ENCODE measurements at places on chromosomes 7 and 10.

- no peak for DNase-seq
Measured at GRCh38 chr7:44707558-44708230, 41.0 kb upstream of the ZMIZ2 start.

GRCh38 chr7:65338346-65338745, 35.3 kb upstream of the ZNF92 start:
- no peak for DNase-seq

DNA sequence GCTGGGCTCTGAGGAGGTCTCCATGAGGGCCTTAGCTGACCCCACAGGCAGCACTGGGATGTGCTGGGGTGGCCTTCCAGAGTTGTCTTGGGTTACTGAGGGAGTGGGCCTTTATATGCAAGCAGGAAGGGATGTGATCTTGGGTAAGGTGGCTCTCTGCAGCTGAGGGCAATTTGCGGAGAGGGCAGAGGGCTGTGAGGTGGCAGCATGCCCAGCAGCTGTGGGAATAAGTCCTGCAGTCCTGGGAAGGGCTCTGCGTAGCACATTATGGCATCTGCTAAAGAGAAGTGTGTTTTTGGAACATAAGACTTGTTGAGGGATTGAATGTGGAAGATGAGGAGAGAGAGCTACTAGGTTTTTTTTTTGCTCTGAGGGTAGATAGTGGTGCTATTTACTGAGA, 99.6 kb upstream of the KMT2E start:
- DNase-seq: no peak

DNA sequence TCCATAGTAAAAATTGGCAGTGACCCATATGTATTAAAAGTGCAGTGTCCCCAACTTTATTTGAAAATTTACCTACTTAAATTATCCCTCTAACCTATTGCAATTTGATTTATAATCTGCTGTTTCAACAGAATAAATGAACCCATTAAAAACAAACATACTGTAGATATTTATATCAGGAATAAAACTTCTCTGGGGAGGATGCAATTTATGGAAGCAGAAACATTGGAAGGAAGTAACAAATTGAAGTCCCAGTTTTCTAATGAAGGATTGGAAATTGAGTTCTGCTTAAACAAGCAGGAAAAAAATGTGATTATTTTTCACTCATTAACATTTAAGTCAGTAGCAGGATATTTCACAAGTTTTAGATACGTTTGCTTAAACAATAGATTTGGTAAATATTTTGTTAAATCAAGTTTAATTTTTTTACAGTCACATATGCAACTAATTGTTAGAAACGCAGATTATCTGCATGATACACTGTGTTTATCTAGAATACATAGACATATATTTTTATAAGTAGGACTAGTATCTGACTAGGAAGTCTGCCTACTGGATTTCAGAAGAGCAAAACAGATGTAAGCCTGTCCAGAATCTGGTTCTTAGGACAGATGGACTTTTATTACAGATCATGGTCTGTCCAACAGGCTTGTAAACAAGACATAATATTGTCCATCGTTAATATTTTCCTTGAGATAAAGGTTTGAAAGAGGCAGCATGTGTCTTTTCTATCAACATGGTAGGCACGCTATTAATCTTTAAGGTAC, 5.3 kb downstream of the AGMO start:
- DNase-seq: no peak

DNA sequence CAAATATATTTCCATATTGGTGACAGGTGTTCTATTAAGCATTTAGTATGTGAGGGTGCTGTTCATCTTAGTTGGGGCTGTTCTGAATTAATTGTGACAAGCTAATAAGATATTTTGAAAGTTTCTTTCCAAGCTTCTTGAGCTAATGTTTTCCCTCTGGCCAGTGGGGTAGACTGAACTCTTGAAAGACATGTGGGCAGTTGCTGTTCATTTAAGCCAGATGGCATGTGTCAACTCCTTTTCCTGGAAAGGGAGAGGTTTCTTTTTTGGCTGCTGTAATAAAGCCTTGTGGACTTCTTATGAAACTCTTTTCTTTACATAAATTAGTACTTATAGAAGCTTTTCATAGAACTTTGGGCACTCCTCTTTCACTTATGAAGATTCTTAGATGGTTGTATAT, 21.7 kb downstream of the RAB18 start:
- no peak for DNase-seq

- no peak for DNase-seq
Measured at GRCh38 chr7:28627896-28628295, 215.6 kb downstream of the CREB5 start.

GRCh38 chr10:7525314-7526016, 114.6 kb upstream of the SFMBT2 start:
- DNase-seq: peak; percentile 39

DNA sequence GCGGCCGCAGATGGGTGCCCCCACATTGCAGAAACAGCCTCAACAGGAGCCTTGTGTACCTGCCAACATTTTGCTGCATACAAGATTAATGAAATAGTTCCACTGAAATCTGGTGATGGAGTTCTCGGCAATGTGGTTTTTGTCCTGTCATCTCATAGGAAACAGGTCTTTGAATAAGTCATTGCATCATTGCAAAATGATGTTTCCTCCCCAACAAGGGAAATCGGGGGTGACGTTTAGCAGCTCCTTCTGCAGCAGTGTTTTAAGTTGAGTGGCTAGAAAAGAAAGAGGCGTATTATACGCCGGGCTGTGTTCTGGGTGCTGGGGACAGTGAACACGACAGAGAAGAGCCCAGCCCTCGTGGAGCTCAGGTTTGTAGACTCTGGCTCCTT, 177.0 kb downstream of the PRKAG2 start:
- no peak for DNase-seq

DNA sequence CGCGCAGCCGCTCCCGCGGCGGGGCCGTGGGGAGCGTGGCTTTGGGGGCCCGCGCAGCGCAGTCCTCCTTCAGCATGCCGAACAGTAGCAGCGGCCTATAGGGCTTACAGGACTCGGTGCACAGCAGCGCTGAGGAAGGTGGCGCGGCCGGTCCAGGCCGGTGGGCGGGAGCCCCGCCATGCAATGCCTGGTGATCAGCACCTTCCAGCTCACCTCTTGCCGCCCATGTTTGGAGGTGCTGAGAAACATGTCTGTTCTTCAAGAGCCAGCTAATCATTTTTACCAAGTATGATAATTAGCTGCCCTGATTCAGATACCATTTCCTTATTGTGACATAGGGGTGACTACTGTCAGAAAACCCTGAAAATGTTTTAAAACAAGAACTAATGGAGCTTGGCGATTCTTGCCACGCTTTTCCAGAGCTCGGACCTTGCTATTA, 33.5 kb upstream of the SFTPD start:
- DNase-seq: no peak

DNA sequence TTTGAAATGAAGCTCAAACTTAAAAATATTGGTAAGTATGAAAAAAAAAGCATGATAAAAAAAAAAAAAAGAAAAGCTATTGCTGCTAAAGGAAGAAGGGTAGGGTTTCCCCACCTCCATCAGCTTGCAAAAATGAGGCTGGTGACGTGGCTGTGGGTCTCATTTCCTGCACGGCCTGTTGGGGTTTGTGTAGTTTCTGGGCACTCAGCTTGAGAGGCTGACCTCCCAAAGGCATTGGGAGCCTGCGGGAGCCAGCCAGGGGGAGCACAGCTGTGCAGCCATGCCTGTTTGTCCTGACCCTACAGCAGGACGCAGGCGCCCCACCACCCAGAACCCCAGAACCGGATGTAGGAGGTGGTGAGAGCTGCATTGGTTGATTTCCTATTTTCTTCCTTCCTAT, 48.8 kb upstream of the CARD11 start:
- DNase-seq: no peak

DNA sequence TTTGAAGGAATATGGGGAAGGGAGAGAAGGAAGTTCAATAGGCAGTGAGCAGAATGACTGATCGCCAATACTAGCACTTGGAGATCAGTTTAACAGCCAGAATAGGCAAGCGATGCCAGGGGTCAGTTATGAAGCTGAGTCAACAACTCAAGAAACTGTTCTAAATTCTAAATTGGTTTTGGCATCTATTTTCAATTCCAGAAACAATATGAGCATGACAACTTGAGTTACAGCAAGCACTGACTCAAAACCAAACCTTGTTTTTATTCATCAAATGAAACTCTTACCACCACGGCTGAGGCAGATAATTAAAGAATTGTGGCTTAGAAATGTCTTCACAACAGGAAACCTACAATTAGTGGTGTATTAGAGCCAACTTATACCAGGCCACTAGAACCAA, 180.5 kb upstream of the ASAH2 start:
- DNase-seq: no peak

DNA sequence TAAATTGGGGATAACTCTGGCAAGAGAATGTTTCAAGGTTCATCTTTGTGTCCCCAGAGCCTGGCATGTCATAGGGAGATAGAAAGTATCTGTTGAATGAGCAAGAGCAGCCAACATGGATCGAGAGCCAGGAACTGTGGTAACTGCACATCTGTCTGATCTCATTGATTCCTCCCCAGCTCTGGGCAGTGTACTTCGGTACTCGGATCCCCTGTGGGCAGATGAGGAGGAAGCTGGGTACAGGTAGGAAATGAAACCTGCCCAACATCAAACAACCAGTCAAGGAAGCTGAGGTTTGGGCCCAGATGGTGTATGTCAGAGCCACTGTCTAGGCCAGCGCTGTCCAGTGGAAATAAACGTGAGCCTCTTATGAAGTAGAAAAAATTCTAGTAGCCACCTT, 76.4 kb downstream of the GRK5 start:
- no peak for DNase-seq
